ENCODE measurements at places on chromosomes 2 and 18.
A peak's percentile ranks its signal among the peaks of the same experiment; 100 is the strongest.

DNA sequence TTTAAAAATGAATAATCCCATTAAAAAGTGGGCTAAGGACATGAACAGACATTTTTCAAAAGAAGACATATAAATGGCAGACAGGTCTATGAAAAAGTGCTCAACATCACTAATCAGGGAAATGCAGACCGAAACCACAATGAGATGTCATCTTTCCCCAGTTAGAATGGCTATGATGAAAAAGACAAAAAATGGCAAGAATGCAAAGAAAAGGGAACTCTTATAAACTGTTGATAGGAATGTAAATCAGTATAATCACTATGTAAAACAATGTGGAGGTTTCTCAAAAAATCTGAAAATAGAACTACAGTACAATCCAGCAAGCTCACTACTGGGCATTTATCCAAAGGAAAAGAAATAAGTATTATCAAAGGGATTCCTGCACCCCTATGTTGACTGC is 169.2 kb downstream of the METTL4 start:
- H3K4me1 ChIP-seq: no peaks in the 10 kb centered on the region
- no peak overlapping the region for H3K4me3 ChIP-seq
- H3K27me3 ChIP-seq: peaks cover 45% of the 10 kb centered on the region
- no peak for DNase-seq
- H3K36me3 ChIP-seq: no peaks in the 10 kb centered on the region

DNA sequence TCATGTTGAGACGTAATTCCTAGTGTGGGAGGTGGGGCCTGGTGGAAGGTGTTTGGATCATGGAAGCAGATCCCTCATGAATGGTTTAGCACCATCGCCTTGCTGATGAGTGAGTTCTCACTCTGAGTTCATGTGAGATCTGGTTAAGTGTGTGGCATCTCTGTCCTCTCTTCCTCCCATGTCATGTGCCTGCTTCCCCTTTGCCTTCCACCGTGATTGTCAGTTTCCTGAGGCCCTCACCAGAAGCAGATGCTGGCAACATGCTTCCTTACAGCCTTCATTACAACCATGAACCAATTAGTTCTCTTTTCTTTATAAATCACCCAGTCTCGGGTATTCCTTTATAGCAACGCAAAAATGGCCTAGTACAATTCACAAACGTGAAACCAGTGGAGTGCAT is 14.6 kb upstream of the MCM6 start:
- no peak for DNase-seq
- H3K27me3 ChIP-seq: peaks cover 6% of the 10 kb centered on the region
- H3K27ac ChIP-seq: no peak overlapping the region
- H3K4me3 ChIP-seq: no peak overlapping the region
- no peaks in the 10 kb centered on the region for H3K4me1 ChIP-seq

GRCh38 chr2:186607660-186608324 is 17.9 kb downstream of the ITGAV start:
- DNase-seq: no peak
- H3K4me3 ChIP-seq: no peak overlapping the region
- no peak overlapping the region for H3K27ac ChIP-seq
- peaks cover 3% of the 10 kb centered on the region for H3K36me3 ChIP-seq

DNA sequence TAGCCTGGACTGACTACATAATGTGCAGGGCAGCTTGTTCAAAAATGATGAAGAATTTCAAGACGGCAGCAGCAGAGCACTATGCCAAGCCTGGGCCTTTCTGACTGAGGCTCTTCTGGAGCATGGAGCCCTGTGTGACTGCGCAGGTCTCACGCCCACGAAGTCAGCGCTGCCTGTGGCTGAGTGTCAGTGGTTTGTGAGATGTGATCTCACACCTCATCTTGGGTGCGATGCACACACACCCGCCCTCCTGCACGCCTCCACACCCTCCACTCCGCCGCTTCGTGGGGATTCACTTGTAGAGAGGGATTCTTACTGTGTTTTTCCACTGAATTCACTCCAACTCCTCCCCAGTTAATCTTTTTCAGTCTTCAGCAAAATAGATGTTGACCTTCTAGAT is 103.9 kb downstream of the VIT start:
- H3K4me1 ChIP-seq: peaks cover 66% of the 10 kb centered on the region
- H3K36me3 ChIP-seq: peaks cover 7% of the 10 kb centered on the region
- peak; percentile 24 for DNase-seq
- peak overlapping the region; percentile 75 for H3K27ac ChIP-seq
- no peaks in the 10 kb centered on the region for H3K27me3 ChIP-seq

DNA sequence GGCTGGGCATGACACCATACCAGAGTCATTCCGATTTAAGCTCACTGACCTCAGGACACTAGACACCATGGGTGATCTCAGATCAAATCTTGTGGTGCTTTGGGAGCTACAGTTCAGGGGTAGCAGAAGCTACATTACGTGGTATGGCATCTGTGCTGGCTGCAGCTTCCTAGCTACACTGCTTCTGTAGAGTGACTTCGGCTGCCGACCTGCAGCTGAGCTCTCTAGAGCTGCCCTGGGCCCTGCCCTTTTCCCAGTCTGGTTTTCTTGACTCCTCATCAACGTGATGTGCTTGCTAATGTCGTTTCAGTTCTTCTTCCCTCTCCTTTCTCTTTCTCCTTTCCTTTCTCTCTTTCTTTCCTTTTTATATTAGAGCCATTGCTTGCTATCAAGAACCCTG is 100.2 kb downstream of the AP1S3 start:
- no peaks in the 10 kb centered on the region for H3K27me3 ChIP-seq
- no peak for DNase-seq
- H3K4me1 ChIP-seq: peaks cover 6% of the 10 kb centered on the region
- no peak overlapping the region for H3K4me3 ChIP-seq
- no peak overlapping the region for H3K27ac ChIP-seq

DNA sequence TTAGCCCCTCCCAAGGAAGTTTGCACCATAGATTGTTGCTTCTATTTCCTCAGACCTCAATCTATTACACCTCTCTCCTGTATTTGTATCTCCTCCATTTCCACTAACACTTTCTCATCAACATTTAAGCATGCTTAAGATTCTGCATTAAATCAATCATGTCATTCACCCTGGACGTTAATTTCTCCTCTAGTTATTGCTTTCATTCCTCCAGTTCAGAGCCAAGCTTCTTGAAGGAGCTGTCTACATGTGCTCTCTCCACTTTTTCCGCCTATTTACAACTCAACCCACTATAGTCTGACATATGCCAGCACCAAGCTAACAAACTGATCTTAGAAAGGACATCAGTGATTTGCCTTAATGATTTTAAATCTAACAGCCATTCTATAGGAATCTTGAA is 99.5 kb downstream of the OLA1 start:
- DNase-seq: no peak
- H3K4me1 ChIP-seq: peaks cover 14% of the 10 kb centered on the region
- H3K27ac ChIP-seq: no peak overlapping the region
- no peak overlapping the region for H3K4me3 ChIP-seq

DNA sequence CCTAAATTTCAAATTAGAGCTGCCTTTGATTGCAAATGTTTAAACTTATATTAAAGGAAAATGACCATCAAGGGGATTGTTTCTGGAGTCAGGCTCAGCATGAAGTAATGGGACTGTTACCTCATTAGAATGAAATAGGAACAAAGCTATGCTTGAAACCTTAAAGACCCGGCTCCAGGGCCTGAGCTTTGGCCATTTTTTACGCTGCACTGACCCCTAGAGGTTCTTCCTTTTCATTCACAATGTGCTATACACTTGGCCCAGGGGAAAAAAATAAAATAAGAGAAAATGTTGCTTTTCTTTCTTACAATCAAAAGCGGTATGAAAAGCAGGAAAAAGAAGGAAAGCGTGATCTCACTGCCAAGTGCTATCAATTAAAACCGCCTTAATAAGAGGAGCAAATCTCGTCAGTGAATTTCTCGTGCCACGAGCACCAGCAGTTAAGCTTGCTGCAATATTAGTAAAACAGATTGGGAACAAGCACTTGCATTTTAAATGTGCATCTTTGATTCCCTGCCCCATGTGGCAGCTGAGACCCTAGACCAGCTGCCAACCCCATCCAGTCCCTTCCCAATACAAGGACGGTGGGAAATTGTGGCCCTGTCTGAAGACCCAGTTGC is 96.6 kb downstream of the MBD2 start:
- H3K27ac ChIP-seq: no peak overlapping the region
- DNase-seq: no peak
- no peaks in the 10 kb centered on the region for H3K36me3 ChIP-seq

DNA sequence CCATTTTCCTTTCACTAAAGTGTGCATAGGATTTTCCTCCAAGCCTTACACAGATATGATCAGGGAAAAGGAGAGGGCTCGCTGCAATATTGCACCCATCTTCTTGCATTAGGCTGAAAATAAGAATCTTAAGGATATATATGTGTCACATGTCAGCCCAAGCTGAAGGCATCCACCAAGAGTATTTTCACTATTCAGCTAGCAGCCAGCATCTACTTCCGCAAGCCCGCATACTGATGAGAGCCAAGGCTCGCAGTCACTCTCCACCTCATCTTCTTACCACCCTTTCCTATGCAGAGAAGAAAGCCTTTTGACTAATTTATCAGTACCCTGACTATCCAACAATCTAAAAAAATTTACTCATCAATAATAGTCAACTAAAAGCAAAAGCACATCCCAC is 6.1 kb downstream of the TMEM163 start:
- peaks cover 24% of the 10 kb centered on the region for H3K4me1 ChIP-seq
- DNase-seq: no peak
- H3K4me3 ChIP-seq: no peak overlapping the region
- peaks cover 2% of the 10 kb centered on the region for H3K36me3 ChIP-seq
- H3K27me3 ChIP-seq: peaks cover 39% of the 10 kb centered on the region

- H3K27ac ChIP-seq: no peak overlapping the region
- no peaks in the 10 kb centered on the region for H3K36me3 ChIP-seq
- peaks cover 71% of the 10 kb centered on the region for H3K27me3 ChIP-seq
- H3K4me3 ChIP-seq: no peak overlapping the region
These were observed 30.0 kb downstream of the CFAP221 start for GRCh38 chr2:119574108-119574815.

DNA sequence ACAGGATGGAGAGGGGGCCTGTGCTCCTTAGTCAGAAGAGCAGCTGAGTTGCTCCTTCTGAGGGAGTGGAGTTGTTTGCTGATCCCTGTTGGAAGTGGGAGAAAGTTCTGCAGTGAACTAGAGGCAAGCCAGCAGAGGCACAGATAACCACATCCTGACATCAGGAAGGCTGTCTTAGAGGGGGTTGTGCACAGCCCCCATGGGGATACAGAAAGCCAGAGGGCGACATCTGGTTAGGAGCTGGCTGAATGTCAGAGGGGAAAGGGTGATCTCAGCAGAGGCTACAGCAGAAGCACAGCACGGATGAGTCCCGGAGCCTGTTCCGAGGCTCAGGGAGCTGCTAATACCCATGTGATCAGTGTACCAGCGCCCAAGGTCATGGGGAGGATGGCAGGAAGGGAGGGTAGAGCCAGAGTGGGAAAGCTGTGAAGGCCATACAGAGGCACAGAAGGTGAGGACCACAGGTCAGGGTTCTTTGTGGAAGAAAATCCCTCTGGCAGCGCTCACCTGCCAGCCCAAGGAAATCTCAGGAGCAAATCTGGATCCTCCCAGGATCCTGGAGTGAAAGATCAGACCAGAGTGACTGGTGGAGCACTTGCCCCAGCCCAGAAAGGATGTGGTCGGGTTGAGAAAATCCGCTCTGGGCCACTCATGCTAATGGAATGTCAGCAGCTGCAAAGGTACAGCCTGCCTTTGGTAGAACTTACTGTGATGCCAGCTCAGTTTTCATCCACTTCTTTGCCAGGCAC is 111.8 kb downstream of the STPG4 start:
- peaks cover 24% of the 10 kb centered on the region for H3K36me3 ChIP-seq
- no peak overlapping the region for H3K4me3 ChIP-seq
- peak overlapping the region; percentile 36 for H3K27ac ChIP-seq
- H3K27me3 ChIP-seq: no peaks in the 10 kb centered on the region
- H3K4me1 ChIP-seq: peaks cover 21% of the 10 kb centered on the region

DNA sequence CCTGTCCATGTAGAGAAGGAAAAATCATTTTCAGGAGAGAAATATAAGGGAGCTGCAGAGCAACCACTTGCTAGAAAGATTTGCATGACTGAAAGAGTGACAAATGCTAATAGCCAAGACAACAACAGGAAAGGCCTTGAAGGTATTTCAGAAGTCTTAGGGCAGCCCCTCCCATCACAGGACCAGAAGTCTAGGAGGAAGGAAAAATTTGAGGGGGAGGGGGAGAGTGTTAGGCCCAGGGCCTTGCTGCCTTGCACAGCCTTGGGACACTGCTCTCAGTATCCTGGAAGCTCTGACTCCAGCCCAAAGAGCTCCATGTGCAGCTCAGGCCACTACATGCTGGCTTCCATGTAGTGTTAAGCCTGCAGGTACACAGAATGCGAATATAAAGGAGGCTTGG is 266.9 kb downstream of the GLI2 start:
- H3K4me3 ChIP-seq: no peak overlapping the region
- H3K4me1 ChIP-seq: no peaks in the 10 kb centered on the region
- DNase-seq: no peak
- no peak overlapping the region for H3K27ac ChIP-seq
- no peaks in the 10 kb centered on the region for H3K36me3 ChIP-seq
- no peaks in the 10 kb centered on the region for H3K27me3 ChIP-seq

- no peaks in the 10 kb centered on the region for H3K4me1 ChIP-seq
- H3K4me3 ChIP-seq: no peak overlapping the region
- no peak overlapping the region for H3K27ac ChIP-seq
- DNase-seq: no peak
These were observed 248.9 kb downstream of the PAX3 start for GRCh38 chr2:222049946-222050345.

DNA sequence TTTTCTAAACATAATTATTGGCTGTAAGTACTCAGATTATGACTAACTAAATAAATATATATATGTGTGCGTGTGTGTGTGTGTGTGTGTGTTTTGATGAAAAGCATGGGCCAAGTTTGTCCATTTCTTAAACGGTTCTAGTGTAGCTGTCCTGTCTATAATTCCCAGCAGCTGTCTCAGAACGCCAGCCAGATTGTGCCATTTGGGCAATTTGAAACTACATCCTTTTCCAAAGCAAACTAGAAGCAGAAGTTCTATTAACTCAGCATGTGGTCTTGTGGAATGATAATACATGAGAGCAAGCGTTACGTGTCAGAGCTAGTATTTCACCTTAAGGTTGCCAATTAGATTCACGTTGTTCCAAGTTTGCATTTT is 1.7 kb downstream of the ARHGAP28 start:
- no peak overlapping the region for H3K4me3 ChIP-seq
- H3K4me1 ChIP-seq: no peaks in the 10 kb centered on the region
- no peak for DNase-seq
- H3K27ac ChIP-seq: no peak overlapping the region
- H3K27me3 ChIP-seq: peaks cover 9% of the 10 kb centered on the region
- H3K36me3 ChIP-seq: no peaks in the 10 kb centered on the region

- H3K4me3 ChIP-seq: no peak overlapping the region
- H3K4me1 ChIP-seq: peaks cover 5% of the 10 kb centered on the region
- no peak for DNase-seq
- peaks cover 2% of the 10 kb centered on the region for H3K36me3 ChIP-seq
- H3K27me3 ChIP-seq: peaks cover 54% of the 10 kb centered on the region
These were observed 14.4 kb upstream of the E2F6 start for GRCh38 chr2:11480406-11480805.

DNA sequence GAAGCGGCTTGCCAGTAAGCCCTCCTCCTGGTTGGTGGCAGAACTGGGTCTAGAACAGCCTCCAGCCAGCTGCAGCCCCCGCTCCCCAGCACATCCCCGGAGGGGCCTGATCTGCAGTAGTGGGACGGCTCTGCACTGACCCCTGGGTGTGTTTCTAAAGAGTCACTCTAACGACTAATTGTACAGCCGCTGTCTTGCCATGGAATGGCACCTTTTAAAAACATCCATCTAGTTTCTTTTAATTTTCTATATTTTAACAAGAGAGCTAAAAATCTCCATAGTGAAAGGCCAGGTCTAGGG is 82.0 kb downstream of the MTCL1 start:
- H3K27me3 ChIP-seq: peaks cover 49% of the 10 kb centered on the region
- DNase-seq: no peak
- peaks cover 1% of the 10 kb centered on the region for H3K36me3 ChIP-seq
- no peak overlapping the region for H3K27ac ChIP-seq
- H3K4me1 ChIP-seq: no peaks in the 10 kb centered on the region
